ENCODE measurements at places on chromosomes 2 and 18. TPM values are rescaled to one million over a fixed set of nuclear protein-coding genes. Genes with fewer than 3 reads are reported as not detected.

CNNM3 gene
- polyA plus RNA-seq: 29.1 TPM

- H3K4me3 ChIP-seq: no peak overlapping the region
- no peaks in the 10 kb centered on the region for H3K36me3 ChIP-seq
Observed at GRCh38 chr2:204896146-204896545, 350.9 kb downstream of the PARD3B start.

DNA sequence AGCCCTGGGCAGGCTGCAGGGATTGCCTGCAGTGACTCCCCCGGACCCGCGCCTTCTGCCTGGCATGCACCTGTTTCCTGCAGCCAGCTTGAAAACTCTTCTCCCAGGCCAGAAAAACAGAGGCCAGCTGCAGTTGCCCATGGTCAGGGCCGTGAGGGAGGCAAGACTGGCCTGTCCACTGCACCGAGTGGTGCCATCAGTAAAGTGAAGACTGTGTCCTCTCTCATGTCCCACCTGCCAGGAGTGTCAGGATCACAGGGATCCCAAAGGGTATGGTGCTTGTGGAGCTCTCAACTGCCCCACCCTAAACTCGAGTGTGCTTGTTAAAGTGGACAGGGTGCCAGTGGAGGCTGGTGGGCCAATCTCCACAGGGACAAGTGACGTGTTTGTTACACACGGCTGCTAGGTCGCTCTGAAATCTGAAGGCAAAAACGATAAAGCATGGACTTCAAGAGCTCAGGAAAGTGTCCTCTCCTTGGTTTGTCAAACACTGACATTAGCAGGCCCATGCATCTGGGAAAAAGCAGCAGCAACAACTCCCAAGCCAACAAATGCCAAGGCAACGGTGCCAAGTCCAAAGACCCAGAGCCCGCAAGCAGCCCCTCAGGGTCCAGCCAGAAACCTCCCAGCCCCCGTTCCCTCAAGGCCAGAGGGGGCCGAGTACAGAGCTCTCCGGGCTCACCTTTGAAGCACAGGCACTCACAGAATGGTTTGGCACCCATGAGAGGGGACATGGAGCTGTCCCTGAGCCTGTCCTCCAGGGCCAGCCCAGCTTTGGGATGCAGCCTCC lies 213.2 kb downstream of the HDAC4 start:
- DNase-seq: no peak
- H3K27ac ChIP-seq: no peak overlapping the region
- H3K4me3 ChIP-seq: no peak overlapping the region
- H3K27me3 ChIP-seq: no peaks in the 10 kb centered on the region
- H3K4me1 ChIP-seq: no peaks in the 10 kb centered on the region

DNA sequence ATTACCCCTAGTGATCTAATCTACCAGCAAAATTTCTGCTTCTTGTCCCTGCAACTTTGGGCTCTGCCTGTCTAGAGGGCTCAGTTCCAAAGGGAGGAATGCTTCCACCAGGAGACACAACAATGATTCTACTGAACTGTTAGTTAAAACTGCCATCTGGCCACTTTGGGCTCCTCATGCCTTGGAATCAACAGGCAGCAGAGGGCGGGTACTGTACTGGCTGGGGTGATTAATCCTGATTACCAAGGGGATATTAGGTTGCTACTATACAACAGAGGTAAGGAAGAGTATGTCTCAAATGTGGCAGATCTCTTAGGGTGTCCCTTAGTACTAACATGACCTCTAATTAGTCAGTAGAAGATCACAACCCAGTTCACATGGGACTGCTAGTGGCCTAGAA lies 21.4 kb downstream of the HADHA start:
- DNase-seq: no peak
- H3K27ac ChIP-seq: no peak overlapping the region
- peaks cover 16% of the 10 kb centered on the region for H3K36me3 ChIP-seq
- H3K4me1 ChIP-seq: no peaks in the 10 kb centered on the region
- no peak overlapping the region for H3K4me3 ChIP-seq
- H3K27me3 ChIP-seq: no peaks in the 10 kb centered on the region

DNA sequence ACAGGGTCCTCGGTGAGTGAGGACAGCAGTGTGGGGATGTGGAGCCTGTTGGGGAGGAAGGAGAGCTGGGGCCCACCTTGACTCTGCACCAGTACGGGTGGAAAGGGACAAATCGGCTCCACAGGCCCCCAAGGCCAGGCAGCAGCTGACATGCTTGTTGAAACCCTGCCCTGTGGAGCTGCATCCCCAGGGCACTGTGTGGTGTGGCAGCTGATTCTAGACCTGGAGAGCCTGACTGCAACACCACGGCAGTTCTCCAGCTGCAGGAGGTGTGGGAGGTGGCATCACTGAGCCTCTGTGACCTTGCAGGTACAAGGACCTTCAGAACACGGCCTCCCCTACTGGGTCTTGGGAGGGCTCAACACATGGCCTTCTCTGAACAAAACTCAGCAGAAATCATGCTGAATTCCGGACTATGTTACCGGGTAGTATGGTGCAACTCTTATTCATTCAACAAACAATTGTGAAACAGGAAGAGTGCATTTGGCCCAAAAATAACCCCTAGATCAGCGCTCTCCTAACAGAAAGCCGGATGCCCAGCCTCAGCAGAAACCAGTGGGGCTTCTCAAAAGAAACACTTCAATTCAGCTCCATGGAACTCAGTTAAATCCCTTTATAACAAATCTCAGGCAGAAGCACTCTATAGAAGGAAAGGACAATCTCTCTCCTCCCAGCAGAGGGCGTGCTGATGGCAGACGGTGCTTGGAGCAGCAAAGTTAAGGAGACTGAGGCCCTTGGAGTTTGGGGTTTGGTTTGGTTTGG lies 104.4 kb upstream of the SALL3 start:
- H3K27me3 ChIP-seq: peaks cover 2% of the 10 kb centered on the region
- no peak overlapping the region for H3K4me3 ChIP-seq

GRCh38 chr18:39571511-39571910 lies 2005.9 kb upstream of the CELF4 start:
- H3K27me3 ChIP-seq: no peaks in the 10 kb centered on the region
- H3K36me3 ChIP-seq: no peaks in the 10 kb centered on the region
- DNase-seq: no peak
- no peak overlapping the region for H3K4me3 ChIP-seq
- H3K27ac ChIP-seq: no peak overlapping the region

GYPC gene
- polyA plus RNA-seq: 55.1 TPM

ARHGEF4 gene
- 10.6 TPM for polyA plus RNA-seq

- H3K4me3 ChIP-seq: peak overlapping the region; percentile 46
- H3K4me1 ChIP-seq: peaks cover 11% of the 10 kb centered on the region
- H3K27me3 ChIP-seq: no peaks in the 10 kb centered on the region
- peak; percentile 86 for DNase-seq
Observed at GRCh38 chr2:168552450-168552856, 96.4 kb downstream of the CERS6 start.

AQP4 gene
- polyA plus RNA-seq: 2.8 TPM

DNA sequence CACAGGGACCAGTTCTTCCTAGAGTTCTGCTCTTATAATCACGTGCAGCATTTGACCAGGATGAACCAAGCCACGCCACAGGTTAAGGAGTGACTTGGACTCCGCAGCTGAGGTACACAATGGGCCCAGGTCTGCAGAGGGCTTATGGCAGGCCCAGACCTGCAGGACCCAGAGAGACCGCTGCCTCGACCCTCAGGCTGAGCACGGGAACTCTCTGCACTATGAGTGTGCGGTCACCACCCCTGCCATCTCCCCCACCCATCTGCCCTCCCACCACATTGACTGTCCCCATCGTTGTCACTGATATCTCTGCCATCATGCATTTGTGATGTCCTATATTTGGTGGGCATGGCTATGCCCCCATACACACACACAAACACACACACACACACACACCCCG lies 45.7 kb upstream of the HPCAL1 start:
- no peak overlapping the region for H3K4me3 ChIP-seq
- no peak overlapping the region for H3K27ac ChIP-seq
- H3K36me3 ChIP-seq: no peaks in the 10 kb centered on the region
- H3K4me1 ChIP-seq: no peaks in the 10 kb centered on the region
- DNase-seq: no peak

DNA sequence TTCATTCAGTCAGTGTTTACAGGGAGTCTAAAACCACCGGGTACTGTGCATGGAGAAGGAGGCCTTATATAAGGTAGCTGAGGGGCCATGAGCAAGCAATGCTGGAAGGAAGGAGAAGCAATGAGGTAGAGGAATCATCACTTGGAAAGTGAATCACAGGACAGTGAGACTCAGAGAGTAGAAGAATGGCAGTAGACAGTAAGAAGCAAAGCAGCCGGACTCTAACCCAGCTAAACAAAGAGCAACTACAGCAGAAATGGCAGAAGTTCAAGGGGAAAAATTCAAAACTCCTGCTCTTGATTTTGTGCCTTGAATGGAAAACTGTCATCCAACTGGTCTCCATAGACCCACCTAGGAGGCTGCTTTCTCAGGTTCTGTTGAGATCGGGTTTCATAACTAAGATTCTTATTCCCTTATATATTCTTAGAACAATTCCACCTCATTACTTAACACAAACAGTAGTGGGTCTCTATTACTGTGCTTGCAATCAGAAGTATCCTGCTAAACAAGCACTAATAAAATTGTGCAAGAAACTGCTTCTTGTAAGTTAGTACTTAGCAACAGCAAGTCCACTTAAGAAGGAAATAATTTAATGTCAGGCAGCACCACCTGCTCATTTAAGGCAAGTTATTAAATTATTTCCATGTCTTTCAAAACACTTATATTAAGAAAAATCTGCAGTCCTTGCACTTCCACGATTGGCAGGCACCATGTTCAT lies 68.0 kb downstream of the RBMS1 start:
- no peak for DNase-seq
- peaks cover 5% of the 10 kb centered on the region for H3K36me3 ChIP-seq
- H3K4me3 ChIP-seq: no peak overlapping the region
- no peaks in the 10 kb centered on the region for H3K4me1 ChIP-seq
- no peaks in the 10 kb centered on the region for H3K27me3 ChIP-seq
- H3K27ac ChIP-seq: no peak overlapping the region

DNA sequence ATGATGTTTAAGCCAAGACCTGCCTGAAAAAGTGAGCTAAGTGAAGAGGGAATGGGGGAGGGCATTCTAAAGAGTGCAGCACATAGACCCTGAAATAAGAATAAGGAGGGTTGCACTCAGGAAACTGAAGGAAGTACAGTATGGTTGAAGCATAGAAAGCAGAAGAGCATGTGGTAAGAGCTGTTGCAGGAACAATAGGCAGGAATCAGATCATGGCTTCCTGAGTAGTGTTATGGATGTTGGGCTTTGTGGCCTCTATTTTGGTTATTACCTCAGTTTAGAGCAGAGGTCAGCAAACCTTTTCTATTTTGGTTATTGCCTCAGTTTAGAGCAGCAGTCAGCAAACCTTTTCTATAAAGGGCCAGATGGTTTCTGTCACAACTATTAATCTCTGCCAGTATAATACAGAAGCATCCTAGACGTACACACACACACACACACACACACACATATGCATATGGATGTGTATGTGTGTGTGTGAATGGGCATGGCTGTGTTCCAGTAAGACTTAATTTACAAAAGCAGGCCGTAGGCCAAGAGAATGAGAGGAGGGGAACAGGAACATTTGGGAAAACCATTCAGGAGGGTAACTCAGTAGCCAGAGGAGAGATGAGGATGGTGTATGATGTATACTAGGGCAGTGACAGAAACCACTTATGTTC lies 91.1 kb upstream of the MYO3B start:
- H3K27me3 ChIP-seq: no peaks in the 10 kb centered on the region
- DNase-seq: no peak
- H3K4me1 ChIP-seq: peaks cover 20% of the 10 kb centered on the region
- no peaks in the 10 kb centered on the region for H3K36me3 ChIP-seq
- H3K4me3 ChIP-seq: no peak overlapping the region

- no peak overlapping the region for H3K4me3 ChIP-seq
- DNase-seq: no peak
- H3K4me1 ChIP-seq: peaks cover 9% of the 10 kb centered on the region
Observed at GRCh38 chr2:210536973-210537650, 19.3 kb upstream of the CPS1 start.

GRCh38 chr2:36554531-36554930 lies 43.4 kb downstream of the FEZ2 start:
- no peak overlapping the region for H3K4me3 ChIP-seq
- peaks cover 3% of the 10 kb centered on the region for H3K36me3 ChIP-seq
- H3K4me1 ChIP-seq: peaks cover 4% of the 10 kb centered on the region
- H3K27me3 ChIP-seq: no peaks in the 10 kb centered on the region

DNA sequence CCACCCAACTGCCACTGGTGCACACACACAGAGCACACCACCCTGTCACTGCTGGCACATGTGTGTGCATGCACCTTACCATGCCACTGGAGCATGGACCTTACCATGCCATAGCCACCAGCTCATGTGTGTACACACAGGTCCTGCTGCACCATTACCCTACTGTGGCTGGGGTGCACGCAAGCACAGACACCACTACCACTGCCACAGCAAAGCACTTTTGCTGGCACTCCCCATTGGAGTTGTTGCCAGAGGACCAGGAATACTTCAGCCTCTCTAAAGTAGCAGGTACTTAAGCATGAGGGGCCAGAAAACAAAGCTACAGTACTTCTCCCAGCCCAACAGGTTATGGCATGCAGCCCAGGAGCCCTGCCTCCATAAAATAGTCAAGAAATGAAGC lies 404.8 kb downstream of the MBD2 start:
- no peak overlapping the region for H3K4me3 ChIP-seq
- no peaks in the 10 kb centered on the region for H3K36me3 ChIP-seq
- peaks cover 4% of the 10 kb centered on the region for H3K4me1 ChIP-seq
- no peak for DNase-seq
- no peak overlapping the region for H3K27ac ChIP-seq

- no peak overlapping the region for H3K4me3 ChIP-seq
- no peaks in the 10 kb centered on the region for H3K27me3 ChIP-seq
- peaks cover 7% of the 10 kb centered on the region for H3K4me1 ChIP-seq
- H3K36me3 ChIP-seq: no peaks in the 10 kb centered on the region
- DNase-seq: peak; percentile 50
Observed at GRCh38 chr18:45686891-45687611, 36.9 kb upstream of the SLC14A1 start.

- no peak overlapping the region for H3K27ac ChIP-seq
- no peak for DNase-seq
- no peaks in the 10 kb centered on the region for H3K36me3 ChIP-seq
- no peak overlapping the region for H3K4me3 ChIP-seq
Observed at GRCh38 chr2:218137514-218137913, 11.7 kb downstream of the CXCR2 start.

DNA sequence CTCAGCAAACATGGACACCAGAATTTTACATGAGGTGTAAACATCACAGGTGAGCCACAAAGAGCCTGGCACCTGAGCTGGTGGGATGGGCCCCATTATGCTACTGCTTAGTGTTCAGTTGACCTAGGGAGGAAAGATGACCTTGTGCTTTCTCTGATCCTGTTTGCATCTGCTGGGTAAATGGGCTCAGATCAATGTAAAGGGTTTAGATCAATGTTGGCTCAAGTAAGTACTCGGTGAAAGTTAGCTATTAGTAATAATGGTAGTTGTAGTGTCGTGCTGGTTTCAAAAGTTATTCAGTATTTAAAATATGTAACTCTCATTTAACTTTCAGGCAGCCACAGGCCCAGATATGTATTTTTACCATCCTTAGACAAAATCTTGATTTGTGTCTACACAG lies 19.8 kb downstream of the ABHD3 start:
- DNase-seq: no peak
- no peak overlapping the region for H3K27ac ChIP-seq
- H3K36me3 ChIP-seq: no peaks in the 10 kb centered on the region
- H3K4me1 ChIP-seq: peaks cover 4% of the 10 kb centered on the region
- H3K27me3 ChIP-seq: no peaks in the 10 kb centered on the region

- H3K36me3 ChIP-seq: peaks cover 14% of the 10 kb centered on the region
- no peaks in the 10 kb centered on the region for H3K27me3 ChIP-seq
- no peak for DNase-seq
- no peaks in the 10 kb centered on the region for H3K4me1 ChIP-seq
Observed at GRCh38 chr2:135174810-135175093, 122.7 kb downstream of the RAB3GAP1 start.

- DNase-seq: no peak
- no peak overlapping the region for H3K4me3 ChIP-seq
- H3K27ac ChIP-seq: no peak overlapping the region
- no peaks in the 10 kb centered on the region for H3K27me3 ChIP-seq
- H3K4me1 ChIP-seq: no peaks in the 10 kb centered on the region
Observed at GRCh38 chr2:27647289-27647688, 16.1 kb downstream of the SUPT7L start.

Data from H1 (cell line).